Ascending aorta (tissue), 2 donors: ENCODE measurements at places on chromosomes 12 and 14.

GRCh38 chr12:120625557-120626419 lies 14.6 kb upstream of the CABP1 start:
- no peak for DNase-seq

DNA sequence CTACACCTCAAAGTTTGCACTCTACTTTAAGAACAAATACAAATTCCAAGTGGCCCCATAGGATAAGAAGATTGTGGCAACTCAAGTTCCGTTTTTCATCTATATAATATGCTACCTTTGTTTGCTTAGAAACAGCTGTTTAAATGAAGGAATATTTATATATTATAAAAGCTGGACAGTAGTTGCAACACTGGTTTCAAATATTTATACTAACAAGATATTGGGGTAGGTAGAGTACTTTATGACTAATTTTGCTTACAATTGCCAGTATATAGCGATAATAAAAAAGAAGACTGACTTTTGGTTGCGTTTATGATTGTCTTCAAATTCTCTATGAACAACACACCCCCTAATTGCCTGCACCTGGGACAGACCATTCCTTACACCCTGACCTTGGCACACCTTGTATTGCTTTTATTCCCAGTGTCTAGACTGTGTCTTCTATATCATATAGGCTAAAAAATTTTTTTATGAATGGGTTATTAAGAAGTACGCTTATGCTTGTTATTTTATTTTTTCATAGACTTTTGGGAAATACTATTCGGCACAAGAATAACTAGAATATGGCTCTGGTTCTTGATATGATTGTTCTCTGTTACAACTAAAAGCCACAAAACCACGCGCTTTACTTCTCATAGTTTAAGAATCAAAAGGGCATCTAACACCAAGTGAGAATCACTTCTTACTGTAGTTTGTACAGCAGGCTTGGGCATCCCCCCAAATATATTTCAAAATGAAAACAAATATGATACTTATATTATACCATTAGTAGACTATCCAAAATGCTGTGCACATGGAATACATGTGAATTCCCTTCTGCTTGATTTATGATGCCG lies 455.4 kb upstream of the DCN start:
- DNase-seq, result no peak

DNA sequence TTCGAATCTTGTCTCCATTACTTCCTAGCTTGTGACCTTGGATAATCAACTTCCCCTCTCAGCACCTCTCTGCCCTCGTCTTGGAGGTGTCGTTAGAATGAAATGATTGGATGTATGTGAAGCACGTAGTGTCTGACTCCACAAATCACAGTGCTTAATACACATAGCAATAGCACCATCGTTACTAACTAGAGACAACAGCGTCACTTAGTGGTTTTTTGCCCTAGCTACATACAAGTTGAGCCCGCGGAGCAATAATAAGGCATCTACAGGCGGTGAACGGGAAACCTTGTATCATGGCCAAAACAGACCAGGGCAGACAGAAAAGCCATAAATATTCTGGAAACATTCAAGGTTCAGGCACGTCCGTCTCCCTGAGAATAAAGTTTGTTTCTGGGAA lies 154.9 kb downstream of the ASCL4 start:
- DNase-seq, result no peak

DNA sequence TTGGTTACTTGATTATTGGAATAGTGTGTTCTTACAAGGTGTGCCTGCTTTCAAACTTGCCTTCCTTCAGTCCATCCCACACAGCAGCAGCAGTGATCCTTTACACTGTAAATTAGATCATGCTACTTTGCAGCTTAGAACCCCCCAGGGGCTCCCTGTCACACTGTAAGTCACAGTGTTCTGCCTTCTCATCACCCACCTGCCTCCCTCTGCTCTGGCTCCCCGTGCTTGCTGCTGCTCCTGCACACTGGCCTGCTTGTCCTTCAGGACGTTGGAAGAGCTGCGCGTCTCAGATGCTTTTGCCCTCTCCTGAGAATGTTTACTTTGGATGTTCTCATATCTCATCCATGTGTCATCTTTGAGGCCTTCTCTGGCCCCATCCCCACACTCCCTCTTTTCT lies 27.3 kb downstream of the ZC3H14 start:
- no peak for DNase-seq

DNA sequence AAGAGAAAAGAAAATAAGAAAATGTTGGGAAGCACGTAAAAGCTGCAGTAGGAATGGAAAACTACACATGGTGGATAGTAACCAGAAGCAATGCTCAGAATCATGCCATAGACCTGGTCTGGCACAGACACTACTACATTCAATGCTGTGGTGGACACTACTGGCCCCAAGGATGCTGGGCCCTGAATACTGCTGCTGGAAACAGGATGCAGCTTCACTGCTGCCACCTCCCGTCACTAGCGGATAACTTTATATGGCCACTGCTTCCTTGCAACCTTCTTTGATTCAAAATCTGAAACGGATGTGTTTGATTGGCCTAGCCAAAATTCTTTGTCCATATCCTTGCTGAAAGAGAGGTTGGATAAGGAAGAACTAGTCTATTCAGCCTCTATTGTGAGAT lies 30.7 kb downstream of the ADCY6 start:
- no peak for DNase-seq

DNA sequence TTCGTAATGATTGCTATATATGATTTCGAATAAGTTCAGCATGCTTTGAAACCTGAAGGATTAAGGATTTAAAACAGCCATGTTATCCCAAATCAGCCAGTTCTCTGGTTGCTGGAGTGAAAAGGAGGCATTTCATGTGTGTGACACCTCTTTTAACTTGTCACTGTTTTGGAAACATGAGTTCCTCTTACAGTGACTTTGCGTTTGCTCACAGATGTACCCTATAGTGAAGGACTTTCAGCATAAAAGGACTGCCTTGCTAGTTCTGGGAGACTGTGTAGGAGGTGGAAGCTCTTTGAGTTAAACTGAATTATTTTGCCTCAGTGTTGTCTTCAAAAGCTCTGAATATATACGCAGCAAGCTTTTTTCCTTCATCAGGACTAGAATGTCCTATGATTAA lies 7.6 kb downstream of the RNASE11 start:
- no peak for DNase-seq

DNA sequence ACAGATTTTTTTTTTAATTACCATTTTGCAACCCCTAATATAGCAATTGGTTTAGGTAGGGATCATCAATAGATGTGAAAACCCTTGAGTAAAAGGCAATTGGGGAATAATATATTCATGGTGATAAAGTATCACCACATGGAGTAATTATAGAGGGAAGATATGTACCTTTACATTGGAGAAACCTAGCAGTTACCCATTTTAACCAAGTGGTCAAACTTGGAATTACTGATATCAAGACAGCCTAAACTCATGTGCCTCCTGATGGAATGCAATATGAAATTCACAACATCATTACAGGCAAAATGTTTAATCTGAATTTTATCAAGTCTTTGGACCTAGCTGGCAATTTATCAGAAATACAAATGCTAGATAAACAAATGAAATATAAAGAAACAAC lies 6.7 kb upstream of the SLC10A1 start:
- DNase-seq, result no peak

- DNase-seq, result no peak
Measured at GRCh38 chr12:50151047-50151687, 16.0 kb downstream of the CERS5 start.

DNA sequence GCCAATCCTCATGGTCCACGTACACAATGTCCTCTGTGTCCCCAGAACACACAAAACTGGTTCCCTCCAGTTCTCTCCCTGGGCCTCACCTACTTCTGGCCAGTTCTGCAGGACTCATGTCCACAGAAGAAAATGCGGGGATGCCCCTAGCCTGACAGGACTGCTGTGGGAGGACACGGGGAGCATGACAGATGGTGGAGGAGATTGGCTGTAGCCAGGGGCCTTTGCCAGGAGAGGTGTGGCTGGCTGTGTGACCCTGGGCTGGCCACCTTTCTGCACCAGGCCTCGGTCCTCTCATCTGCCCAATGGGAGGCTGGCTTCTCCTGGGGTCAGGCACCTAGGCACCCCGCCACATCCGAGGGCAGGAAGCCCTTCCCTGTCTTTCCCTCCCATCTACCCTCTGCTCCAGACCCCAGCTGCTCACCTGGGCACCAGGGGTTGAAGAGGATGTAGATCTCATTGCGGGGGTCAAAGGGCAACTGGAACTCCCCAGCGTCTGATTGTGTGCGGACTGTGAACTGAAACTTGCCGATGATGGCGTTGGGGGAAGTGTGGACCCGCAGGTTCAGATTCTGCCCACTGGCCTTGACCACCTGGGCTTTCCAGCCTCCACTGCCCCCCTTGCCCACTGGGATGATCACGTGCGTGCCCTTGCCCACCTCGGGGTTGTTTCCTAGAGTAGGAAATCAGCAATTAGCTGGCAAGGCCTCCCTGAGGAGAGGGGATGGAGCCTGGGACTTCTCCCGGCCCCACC lies 2.8 kb downstream of the TGM1 start:
- DNase-seq, result no peak

DNA sequence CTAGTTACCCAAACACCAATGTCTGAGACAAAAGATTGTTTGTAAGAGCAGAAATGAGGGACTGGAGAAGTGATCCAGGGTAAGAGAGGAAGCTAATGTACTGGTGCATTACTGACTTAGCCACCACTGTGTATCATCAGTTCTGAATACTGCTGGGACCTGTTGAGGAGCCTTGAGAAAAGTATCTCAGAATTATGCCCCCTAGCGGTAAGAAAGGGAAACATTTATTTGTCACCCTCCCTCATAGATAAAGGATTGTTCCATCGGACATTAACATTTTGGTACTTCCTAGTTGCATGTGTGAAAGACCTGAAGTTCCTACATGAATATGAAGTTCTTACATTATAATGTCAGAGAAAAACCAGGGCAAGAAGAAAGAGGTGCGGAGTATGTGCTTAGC lies 612.5 kb downstream of the FSCB start:
- no peak for DNase-seq

DNA sequence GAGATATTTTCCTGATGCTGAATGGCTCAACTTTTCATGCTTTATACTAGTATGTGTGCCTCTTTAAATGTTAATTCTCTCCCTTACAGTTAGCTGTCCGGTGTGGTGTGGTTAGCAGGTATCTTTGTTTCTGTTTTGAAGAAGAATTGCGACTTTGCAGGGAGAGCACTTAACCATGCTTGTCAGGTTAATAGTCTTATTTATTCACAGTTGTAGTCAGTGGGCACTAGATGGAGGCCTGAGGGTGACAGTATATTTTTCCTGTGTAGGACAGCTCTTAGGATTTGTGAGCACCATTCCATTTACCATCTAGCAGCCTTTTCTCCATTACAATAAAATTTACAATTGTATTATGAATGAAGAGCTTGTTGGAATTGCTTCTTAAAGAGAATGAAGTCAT lies 34.9 kb downstream of the PDE3A start:
- no peak for DNase-seq

DNA sequence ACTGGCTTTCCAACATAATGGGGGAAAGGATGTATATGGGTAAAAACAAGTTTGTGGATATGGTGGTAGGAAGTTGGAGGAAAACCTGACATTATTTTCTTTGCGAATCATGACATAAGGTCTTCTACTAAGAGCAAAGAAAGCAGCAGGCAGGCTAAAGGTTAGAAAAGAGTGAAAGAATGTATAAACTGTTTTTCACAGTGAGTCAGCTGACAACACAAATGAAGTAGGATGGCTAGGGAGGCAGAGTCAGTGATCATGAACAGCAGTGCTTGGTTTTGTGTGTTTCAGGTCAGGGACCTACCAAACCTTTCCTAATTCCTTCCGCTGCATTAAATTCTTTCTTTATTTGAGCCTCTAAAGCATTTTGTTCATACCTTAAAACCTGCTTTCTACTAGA lies 46.3 kb upstream of the CATSPERB start:
- no peak for DNase-seq

DNA sequence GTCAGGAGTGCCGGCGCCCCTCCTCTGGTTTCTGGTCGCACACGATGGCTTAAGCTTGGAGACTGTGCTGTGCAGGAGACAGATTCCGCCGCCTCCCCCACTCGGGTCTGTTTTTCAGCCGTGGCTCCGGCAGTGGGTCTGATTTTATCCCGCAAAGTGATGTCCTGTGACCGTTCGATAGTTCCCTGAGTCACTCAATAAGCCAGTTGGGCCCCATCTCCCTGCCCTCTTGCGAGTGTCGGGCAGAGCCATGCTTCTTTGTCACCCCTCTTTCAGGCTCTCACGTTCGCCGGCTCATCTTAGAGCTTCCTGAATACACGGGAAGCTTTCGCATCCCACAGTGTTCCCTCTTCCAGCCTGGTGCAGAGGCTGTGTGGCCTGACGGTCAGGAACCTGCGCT lies 127.8 kb upstream of the RFLNA start:
- DNase-seq, result no peak

GRCh38 chr12:91326058-91327027 lies 143.7 kb upstream of the DCN start:
- DNase-seq, result no peak

- no peak for DNase-seq
Measured at GRCh38 chr12:57833672-57834071, 12.9 kb downstream of the CTDSP2 start.

- DNase-seq, result no peak
Measured at GRCh38 chr12:108717243-108717642, 14.1 kb downstream of the CORO1C start.

GRCh38 chr12:3333583-3333982 lies 157.4 kb upstream of the PRMT8 start:
- DNase-seq, result no peak

DNA sequence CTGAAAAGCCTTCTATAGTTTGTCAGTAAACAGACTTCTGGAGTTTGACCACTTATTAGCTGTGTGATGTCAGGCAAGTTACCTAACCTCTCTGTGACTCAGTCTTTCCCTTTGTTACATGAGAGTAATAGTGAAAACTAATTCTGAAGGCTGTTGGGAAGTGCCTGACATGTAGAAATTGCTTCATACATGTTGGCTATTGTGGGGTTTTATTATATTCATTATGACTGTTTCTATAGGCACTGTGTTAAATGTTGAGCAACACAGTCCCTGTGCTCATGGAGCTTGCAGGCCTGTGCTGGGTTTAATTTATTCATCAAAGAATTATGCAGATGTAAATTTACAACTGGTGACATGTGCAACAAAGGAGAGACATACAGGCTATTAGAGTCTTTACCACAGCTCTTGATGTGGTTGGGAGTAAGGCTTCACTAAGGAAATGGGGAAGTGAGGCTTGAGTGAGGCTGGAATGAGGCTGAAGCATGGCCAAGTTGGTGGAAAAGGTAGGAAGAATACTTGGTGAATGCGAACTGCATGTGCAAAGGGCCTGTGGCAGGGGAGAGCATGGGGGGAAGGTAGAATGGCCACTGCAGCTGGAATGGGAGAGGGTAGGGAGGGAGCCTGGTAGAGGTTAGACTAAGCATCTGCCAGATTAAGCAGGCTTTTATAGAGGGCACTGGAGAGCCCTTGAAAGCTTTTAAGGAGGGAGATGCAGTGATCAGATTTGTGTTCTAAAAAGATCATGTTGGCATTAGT lies 236.4 kb upstream of the CRY1 start:
- no peak for DNase-seq
